ENCODE measurements at places on chromosomes 11 and 22.
A peak's percentile ranks its signal among the peaks of the same experiment; 100 is the strongest.

- DNase-seq, result peak; percentile 39
These were observed 30.6 kb upstream of the TMPRSS4 start for GRCh38 chr11:118046051-118046963.

DNA sequence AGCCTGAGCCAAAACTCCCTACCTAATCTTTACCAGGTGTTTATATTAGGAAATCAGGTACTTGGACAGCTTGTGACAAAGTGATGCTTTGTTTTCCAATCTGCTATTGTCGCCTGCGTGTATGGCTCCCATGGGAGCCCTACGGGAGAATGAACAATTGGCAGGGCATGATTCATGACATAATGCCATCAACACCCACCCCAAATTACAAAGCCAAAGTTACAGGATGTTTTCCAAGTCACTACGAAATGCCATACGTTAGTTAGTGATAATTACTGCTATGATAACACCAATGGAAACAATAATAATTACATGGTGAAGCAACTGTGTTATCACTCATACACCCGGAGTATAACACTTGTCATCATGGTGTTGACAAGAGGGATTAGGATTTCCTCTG, 226.4 kb downstream of the FAM181B start:
- no peak for DNase-seq

- peak; percentile 3 for DNase-seq
These were observed 1469.0 kb downstream of the LRRC4C start for GRCh38 chr11:39990421-39990831.

- no peak for DNase-seq
These were observed 6.8 kb downstream of the OMP start for GRCh38 chr11:77109236-77110019.

DNA sequence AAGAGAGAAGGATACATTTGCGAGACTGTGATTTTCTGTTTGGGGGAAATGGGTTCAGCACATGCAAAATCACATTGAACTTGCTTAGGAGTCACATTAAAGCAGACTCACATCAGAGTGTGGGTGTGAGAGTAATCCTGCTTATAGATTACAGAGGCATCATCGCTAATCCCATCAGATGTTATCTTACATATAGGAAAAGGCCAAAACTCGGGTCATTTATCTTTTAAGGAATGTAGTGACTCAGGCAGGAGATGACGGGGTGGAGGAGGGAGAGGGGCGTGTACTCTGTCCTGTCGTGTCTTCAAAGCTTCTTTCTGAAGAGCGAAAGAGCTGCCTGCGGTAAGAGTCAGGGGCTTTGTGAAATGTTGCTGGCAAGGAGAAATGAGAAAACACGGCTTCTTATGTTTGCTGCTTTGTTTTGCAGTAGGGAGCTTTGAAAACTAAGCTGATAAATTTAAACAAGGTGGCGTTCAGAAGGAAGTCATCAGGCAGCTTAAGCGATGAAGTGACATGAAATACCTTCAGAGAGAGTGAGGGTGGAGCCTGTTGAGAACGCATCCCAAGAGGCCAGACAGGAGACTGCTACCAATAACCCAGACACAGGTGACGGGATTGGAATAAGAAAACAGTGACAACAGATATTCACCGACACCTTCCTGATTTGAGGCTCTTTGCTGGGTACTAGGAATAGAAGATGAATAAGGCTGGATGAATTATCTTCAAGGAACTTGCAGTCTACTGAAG, 2.2 kb upstream of the C11orf16 start:
- no peak for DNase-seq

DNA sequence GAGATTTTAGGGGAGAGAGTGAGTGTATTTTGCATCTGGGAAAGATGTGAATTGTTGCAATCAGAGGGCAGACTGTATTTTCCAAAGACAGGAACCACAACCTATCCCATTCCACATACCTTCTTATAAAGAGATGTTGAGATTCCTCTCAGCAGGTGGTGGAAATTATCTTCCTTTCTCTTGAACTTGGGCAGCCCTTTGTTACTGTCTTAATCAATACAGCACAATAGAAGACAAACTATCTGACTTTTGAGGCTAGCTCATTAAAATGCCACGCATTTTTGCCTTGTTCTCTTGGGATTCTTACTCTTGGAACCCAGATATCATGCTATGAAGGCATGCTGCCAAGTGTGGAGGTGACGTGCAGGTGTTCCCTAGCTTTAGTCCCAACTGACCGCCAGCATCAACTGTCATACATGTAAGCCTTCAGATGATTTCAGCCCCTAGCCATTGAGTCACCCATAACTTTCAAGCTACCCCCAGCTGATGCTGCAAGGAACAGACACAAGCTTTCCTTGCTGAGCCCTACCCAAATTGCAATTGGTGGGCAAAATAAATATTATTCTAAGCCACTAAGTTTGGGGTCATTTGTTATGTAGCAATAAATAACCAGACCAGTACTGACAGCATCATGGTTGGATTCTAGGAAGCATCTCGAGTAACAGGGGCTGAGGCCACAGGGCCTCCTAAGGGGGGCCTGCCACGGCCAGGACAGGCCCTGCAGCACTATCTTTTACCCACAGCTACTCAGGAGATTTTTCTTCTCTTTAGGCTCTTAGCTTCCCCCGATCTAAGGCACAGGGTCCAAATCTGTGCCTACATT, 63.0 kb downstream of the RPL27A start:
- no peak for DNase-seq

- no peak for DNase-seq
These were observed 197.4 kb downstream of the TRIM29 start for GRCh38 chr11:119940401-119940976.

DNA sequence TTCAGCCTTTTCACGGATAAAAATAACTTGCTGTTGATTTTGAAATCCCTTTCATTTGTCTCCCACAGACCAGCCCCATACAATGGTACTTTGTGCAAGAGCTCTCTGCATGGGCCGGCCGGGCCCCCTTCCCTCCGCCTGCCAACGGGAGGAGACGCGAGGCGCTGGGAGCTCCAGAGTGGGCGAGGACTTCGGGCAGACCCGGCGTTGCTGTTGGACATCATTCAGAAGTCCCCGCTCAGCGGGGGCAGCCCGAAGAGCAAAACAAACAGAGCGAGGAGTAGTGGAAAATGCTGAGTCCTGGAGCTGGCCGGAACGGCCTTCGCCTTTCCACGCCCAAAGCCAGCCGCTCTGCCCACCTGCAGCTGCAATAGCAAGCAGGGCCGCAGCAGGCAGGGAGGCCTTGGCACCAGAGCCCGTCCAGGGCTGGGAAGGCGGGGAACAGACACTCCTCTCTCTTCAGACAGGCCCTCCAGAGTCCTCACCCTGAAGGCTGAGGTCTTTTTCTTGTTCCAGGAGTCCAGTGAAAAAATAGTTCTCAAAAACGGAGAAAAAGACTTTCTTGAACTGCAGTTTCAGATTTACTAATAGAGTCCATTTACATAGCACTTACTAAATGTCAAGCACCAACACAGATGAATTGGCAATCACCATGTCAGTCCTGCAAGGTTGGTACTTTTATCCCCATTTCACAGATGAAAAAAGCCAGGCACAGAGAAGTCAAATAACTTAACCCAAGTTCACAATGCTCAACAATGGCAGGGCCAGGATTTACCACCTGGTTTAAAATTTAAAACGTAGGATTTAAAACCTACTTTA, 135.5 kb downstream of the ETS1 start:
- no peak for DNase-seq

DNA sequence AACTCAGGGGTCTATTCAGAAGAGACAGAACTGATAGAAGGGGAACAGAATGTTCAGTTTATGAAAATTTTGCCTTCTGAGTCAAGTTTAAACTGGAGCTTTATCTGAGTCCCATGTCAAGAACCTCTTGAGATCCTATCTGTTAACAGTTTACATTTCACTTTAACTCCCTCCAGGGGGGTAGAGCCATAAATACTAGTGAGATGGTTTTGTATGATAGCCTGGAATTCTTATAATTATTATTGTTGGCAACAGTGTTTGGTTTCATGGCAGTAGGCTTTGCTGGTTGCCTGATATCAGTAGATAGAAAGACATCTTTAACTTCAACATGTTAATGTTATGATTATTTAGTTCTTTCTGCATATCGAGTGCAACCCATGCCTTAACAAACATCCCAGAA, 498.5 kb downstream of the INSC start:
- DNase-seq, result no peak

GRCh38 chr22:37179622-37180420, 8.2 kb downstream of the C1QTNF6 start:
- DNase-seq, result no peak

DNA sequence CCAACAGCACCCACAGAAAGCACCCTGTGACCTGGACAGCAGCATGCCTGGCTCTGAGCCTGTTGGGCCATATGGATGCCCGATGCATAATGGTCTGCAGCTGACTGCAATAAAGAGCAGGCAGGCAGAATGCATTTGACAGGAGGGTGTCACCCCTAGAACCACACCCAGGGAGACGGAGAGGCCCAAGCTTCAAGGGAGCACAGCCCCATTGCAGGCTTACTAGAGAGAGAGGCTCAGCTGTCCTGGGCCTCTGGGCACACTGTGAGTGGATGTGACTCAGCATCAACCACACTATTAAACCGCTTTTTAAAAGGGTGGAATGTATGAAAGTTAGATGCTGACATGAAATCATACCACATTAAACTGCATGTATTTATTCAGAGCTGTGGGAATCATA, 365.3 kb downstream of the CTTN start:
- DNase-seq, result no peak

GRCh38 chr11:57353036-57353435, 14.9 kb downstream of the P2RX3 start:
- DNase-seq, result peak; percentile 79

GRCh38 chr11:133064152-133064877, 468.0 kb downstream of the OPCML start:
- DNase-seq, result peak; percentile 67

GRCh38 chr11:119756169-119756865, 27.3 kb upstream of the NECTIN1 start:
- DNase-seq, result no peak

GRCh38 chr11:1738380-1738779, 12.0 kb downstream of the IFITM10 start:
- no peak for DNase-seq

DNA sequence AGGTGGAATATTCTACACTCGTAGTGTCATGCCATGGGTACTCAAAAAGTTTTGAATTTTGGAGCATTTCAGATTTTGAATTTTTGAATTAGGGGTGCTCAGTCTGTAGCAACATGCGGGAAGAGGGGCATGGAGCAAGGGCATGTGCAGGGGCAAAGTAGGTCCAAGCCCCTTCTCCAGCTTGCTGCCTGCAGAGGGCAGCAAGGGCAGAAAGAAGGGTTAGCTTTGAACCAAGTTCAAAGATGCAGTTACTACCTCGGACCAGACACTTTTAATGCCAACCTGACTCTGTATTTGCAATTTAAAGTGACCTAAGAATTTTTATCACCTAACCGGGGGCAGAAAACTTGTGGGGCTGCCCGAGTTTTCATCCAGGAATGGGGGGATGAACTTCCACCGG, 68.2 kb downstream of the CD82 start:
- DNase-seq, result peak; percentile 58
